ENCODE measurements at places on chromosomes 16 and 17. TPM values are rescaled to one million over a fixed set of nuclear protein-coding genes. Genes with fewer than 3 reads are reported as not detected.

DNA sequence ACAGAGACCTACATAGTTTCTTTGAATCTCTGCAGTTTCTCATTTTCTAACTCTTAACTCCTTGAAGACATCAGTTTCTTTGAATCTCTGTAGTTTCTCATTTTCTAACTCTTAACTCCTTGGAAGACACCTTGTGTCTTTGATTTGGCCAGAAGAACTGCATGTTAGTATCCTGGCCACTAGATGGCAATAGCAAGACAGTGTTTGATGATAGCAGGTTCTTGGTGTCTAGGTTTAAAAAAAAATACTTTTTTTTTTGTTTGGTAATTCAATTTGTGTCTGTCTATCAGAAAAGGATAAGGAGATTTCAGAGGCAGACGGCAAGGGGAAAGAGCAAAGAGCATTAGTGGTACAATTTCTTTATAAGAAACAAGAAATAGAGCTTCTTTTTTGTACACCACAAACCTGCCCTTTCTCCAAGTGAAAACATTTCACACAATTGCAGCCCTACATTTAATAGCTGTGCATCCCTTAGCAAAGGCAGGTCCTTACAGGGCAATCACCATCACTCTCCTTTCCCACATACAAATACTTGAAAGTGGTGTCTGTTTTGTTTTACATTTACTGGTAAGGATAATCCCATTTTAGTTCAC, 1324.9 kb upstream of the CDH8 start:
- no peak for DNase-seq

RTN4RL1 gene
- 23.9 TPM for total RNA-seq

GRCh38 chr17:46951706-46952105, 27.3 kb downstream of the RPRML start:
- no peak for DNase-seq

GRCh38 chr17:75864448-75864871, 9.3 kb upstream of the WBP2 start:
- DNase-seq = no peak
